ENCODE measurements at places on chromosomes 6 and 20. TPM values are rescaled to one million over a fixed set of nuclear protein-coding genes. Genes with fewer than 3 reads are reported as not detected.

GRCh38 chr6:27406085-27406484 lies 17.5 kb downstream of the ZNF391 start:
- no peak for DNase-seq

DNA sequence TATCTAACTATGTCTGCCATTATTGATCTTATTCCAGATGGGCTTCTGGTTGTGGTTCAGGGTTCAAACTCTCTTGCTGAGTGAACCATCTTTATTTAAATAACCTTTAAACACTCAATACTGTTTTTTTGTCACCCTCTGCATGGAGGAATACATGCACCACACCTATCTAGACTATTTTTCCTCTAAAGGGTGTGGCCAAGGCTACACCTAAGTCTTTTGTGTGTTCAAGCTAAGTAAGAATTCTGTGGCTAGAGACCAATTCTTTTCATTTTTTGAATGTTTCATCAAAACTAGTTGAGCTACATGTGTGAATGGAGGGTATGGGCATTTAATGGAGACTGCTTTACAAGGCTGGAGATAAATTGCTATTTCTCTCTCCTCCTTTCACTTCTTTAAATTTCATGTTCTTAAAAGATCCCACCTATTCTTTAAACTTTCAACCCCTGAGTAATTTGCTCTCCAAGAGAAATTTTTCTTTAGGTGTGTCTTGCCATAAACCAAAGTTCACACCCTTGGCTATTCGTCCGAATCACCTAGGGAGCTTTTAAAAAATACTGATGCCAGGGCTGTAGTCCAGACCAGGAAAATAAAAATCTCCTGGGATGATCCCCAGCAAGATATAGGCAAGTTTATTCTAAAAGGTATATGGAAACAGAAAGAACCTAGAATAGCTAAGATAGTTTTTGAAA lies 24.8 kb upstream of the MBOAT1 start:
- no peak for DNase-seq

DNA sequence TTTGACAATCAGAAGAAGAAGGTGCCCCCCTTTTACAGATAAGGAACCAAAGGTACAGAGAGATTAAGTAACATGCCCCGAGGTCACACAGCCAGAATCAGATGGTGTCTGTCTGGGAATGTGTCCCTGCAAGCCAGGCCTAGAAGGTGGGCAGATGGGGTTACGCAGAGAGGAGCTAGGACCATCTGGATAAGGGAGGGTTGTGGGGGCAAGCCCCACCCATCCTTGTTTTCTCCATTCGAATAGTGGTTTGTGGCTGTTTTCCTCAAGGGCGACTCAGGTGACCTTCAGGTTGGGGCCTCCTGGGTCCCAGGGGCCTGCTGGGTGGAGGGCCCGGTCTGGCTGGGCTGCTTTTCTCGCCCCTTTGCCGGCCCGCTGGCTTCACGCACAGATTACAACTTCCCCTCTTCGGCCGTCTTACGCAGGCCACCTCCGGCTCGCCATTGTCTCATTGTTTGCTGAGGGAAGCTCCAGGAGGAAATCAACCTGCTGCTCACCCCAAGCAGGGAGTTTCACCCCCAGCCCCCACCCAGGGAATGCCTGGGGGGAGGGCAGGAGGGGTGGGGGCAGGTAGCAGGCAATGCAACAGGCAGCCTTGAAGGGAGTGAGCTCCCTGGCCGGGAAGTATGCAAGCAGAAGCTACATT lies 30.8 kb upstream of the CSNK2A1 start:
- peak; percentile 48 for DNase-seq

DNA sequence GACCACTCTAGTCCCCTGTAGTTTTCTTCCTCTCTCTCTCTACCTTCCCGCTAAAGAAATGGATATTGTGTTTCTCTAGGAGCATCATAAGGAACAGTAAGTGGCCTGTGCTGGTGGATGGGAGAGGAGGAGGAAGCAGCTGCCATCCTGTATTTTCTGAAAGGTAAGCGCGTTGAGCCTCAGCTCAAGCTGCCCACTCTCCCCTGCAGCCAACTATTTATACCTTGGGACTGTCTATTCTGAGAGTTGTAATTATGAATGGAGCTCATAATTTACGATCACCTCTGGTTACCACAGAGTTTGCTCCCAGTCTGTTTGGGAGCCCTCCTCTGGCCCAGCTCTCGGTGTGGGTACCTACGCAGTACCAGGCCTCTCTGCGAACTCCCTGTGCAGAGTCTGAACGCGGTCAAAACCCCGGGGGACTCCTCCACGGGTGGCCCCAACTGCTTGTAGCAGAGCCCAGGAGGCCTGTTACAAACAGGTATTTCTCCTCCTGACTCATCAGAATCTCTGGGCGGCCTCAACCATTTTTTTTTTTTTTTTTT lies 285.4 kb downstream of the SMOC2 start:
- no peak for DNase-seq

DNA sequence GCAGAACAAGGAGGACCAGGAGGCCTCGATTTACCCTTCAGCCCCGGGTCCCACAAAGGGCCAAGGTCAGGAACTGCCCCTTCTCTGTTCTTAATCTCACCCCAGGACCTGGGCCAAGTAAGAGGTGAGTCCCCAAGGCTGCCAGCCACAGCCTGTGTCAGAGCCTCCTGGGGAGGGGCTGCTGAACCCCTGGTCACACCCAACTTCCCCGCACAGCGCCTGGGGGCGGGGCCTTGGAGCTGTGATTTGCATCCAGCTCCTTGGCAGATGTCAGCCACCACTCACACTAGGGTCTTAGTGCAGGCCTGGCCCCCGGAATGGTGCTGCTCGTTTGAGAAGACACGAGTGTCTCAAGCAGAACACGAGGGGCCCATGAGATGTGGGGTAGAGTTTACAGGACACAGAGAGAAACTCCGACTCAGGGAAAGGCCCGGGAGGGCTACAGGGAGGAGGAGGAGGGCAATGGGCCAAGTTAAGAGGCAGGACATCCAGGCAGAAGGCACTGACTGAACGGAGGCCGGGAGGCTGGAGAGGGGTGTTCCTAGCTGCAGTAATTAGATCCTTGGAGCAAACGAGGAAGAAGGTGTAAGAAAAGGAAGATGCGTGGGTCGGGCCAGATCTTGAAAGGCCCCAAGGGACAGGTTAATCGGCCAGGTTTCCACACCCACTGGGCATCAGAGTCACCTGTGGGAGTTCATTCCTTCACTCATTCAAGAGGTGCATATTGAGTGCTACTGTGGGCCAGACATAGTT lies 26.9 kb downstream of the ZBP1 start:
- no peak for DNase-seq

DNA sequence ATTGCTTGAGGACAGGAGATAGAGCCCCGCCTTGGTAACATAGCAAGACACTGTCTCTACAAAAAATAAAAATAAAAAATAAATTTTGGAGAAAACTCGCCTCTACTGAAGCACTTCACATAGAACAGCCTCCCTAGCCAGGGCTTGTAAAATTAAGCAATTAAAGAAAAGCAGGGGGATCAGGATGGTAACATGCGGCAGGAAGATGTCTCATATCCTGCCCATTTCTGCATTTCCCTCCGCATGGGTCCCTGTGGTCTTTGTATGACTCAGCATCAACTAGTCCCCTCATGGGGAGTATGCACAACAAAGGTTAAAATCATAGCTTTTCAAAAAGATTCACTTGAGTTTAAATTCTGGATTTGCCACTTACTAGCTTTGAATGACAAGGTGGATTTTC lies 379.0 kb downstream of the EPHA7 start:
- DNase-seq: no peak

DNA sequence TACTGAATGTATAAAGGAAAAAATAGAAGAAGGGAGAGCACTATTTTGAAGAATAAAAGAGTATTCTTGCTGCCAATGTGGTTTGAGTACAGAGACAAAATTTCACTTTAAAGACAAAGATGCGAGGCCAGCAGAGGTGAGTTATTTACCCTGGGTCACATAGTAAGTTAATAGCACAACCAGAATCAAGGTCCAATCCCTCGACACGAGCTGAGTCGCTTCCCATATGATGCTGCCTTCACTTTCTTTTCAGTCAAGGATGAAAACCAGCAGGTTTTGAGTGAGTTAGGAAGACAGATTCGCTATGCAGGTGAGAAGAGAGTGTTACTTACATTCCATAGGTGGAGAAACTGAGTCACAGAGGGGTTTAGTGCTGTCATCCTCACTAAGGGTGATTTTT lies 75.8 kb downstream of the F13A1 start:
- DNase-seq: no peak

Gene IPCEF1
- total RNA-seq: 1.7 TPM

Gene HTR1E
- not detected for total RNA-seq

Gene CDH4
- total RNA-seq: not detected

Gene TCP11
- not detected for total RNA-seq

Gene L3MBTL3
- 4.3 TPM for total RNA-seq

Gene IER3
- 12.7 TPM for total RNA-seq
